ENCODE measurements at places on chromosomes 5 and 9.

DNA sequence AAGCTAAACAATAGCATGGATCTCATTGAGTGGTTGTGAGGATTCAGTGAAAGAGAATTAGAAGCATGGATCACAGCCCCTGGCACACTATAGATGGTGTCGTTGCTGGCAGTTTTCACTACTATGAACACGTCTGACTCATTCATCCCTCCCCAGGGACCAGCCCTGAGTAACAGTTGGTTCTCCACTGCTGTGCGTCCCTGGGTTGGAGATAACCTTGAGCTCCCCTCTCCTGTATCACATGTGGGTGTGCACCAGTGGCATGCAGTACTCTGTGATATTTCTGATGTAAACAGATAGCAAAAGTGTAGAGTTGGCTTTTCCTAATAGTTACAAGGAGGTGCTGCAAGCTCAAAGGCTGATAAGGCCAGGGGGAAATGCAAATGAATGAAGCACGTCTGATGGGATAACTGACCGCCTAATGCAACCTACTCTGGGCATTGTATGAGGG lies 8.8 kb upstream of the LCP2 start:
- DNase-seq, result no peak

GRCh38 chr9:4997631-4998030 lies 12.6 kb downstream of the JAK2 start:
- DNase-seq, result no peak

GRCh38 chr9:125956102-125956501 lies 208.9 kb downstream of the PBX3 start:
- DNase-seq, result no peak

GRCh38 chr9:128203707-128204551 lies 750 bp downstream of the DNM1 start:
- DNase-seq, result no peak

DNA sequence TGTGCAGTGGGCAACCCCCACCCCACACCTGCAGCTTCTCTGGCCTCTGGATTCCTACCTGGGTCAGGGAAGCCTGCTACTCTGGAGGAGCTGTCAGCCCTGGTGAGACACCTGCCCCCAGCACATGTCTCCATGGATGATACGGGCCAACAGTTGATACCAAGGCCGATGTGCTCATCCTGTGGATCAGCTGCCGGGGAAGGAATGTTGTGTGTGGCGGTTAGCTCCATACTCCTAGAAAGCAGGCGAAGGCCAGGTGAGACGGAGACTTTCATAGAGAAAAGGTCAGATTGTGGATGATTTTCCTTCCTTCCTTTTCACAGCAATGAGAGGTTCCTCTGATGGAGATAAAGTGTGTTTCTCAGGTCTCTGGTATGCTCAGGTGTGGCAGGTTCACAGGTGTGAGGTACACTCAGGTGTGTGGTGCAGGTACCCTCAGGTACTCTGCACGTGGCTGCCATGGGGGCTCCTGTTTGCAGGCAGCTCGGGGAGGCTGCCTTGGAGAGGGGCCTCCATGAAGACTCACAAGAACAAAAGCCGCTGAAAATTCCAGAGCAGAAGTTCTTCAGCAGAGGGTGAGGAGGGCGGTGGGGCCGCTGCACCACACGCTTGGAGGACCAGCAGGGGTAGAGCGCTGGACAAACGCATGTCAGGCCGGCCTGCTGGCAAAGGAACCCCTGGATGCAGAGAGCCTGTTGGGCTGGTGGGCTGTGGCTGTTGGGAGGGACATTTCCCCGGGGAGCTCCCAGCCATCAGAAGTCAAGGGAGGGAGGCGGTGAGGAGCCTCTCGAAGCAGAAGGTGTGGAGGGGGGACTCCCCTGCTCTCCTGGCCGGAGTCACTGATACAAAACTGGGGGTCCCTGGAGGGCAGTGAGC lies 5.1 kb upstream of the AHRR start:
- no peak for DNase-seq

GRCh38 chr5:175889910-175890684 lies 18.7 kb downstream of the CPLX2 start:
- DNase-seq, result no peak

DNA sequence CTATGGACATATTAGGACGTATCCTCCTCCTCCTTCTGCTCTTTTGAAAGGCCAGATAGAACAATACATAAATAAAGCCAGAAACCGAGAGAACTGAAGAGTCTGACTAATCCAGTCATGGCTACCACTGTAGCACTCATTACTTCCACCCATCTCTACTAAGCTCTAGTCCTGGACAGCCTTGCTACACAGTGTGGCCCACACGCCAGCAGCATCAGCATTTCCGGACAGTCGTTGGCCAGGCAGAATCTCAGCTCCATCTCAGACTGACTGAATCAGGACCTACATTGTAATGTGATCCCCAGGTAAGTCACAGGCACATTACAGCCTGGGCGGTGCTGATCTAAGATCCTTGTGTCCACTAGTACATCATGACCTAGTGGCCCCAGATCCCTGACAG lies 182.9 kb downstream of the DRD1 start:
- DNase-seq, result no peak

- no peak for DNase-seq
These were observed 1.5 kb upstream of the TRAF1 start for GRCh38 chr9:120928015-120928482.

GRCh38 chr5:138656916-138657315 lies 81.7 kb upstream of the HSPA9 start:
- DNase-seq, result no peak

GRCh38 chr9:23573800-23574199 lies 252.2 kb downstream of the ELAVL2 start:
- DNase-seq, result no peak

GRCh38 chr5:54469622-54470021 lies 14.1 kb downstream of the HSPB3 start:
- no peak for DNase-seq

GRCh38 chr5:171847026-171847425 lies 61.4 kb downstream of the SMIM23 start:
- DNase-seq, result no peak

DNA sequence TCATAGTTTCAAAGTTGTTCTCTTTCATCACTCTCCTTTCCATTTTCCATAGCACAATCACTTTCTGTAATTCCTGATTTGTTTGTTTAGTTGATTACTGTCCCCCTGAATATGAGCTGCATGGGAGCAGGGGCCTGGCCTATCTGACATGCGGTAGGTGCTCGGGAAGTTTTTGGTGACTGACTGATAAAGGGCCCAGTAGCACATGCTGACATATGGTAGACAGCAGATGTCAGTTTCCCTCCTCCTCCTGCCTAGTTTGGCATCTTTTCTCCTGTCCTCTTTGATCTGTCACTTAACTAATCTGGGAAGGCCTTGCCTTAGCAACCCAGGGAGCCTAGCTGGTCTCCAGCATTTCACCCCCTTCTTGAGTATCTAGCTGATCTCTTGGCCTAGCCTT lies 14.4 kb downstream of the GALNT12 start:
- DNase-seq, result no peak

- no peak for DNase-seq
These were observed 584 bp downstream of the USP20 start for GRCh38 chr9:129835860-129836223.

DNA sequence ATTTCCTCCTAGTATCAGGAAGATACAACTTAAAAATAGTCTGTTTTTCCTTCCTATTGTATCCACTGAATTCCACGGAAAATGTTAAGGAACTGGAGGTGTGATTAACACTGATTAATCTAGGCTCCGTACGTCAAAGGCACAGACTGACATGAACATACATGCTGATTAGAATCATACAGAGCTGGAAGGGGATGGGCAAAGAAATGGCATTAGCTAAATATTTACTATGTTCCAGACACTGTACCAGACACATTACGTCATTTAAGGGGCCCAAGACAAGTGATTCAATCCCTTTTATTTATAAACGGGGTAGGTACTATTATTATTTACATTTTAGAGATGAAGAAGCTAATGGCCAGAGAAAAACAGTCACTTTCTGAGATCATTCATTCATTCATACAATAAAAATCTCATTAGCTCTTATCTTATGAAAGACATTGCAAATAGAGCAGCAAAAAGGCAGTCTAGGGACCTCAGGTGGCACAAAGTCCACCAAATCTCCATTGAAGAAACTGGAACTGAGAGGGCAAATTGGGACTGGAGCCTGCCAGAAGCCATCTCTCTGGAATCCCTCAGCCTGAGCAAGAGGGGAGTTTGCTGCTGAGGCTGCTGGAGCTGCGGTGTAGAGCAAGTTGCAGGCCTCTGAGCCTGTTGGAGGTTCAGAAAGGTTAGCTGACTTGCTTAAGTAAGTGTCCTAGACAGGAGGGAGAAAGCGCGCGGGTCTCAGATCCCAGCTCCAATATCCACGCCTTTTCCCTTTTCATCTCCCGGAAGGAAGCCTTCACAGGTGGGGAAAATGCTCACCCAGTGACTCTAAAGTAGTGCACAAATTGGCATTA lies 1.6 kb upstream of the TGFBR1 start:
- no peak for DNase-seq

DNA sequence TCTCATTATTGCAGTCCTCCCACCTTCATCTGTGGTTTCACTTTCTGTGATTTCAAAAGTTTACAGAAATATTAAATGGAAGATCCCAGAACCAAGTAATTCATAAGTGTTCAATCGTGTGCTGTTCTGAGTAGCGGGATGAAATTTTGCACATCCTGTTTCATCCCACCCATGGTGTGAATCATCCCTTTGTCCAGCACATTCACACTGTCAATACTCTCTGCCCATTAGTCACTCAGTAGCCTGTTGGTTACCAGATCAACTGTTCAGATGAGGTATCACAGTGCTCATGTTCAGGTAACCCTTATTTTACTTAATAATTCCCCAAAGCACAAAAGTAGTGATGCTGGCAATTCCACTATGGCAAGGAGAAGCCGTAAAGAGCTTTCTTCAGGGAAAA lies 26.8 kb downstream of the FAM81B start:
- no peak for DNase-seq

DNA sequence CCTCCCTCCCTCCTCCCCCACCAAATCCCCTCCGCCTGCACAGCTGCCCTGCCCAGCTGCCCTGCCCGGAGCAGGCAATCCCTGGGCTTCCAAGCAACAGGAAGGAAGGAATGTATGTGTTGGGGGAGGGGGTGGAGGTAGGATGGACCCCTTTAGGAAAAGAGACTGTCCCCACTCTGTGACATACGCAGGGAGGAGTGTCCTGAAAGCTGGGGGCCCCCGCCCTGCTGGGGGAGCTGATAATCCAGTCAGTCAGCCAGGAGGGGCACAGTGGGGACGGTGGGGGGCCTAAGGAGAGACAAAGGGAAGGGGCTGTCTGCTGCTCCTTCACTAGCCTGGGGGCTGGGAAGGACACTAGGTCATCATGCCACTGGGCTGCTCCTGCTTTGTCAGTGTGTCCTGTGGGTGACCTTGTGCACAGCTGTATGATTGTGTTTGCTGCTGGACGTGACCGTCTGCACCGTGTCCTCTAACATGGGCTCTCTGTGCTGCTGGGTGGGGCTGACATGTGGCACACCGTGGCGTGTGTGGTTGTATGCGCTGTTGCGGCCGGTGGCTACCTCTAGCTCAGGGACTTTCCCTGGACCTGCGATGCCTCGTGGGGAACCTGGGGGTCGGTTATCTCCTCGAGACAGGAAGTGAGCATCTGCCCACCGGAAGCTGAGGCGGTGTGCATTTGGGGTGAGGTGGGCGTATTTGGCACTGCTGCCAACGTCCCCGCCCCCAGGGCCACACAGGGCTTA lies 3.0 kb downstream of the N4BP3 start:
- DNase-seq, result peak; percentile 57

DNA sequence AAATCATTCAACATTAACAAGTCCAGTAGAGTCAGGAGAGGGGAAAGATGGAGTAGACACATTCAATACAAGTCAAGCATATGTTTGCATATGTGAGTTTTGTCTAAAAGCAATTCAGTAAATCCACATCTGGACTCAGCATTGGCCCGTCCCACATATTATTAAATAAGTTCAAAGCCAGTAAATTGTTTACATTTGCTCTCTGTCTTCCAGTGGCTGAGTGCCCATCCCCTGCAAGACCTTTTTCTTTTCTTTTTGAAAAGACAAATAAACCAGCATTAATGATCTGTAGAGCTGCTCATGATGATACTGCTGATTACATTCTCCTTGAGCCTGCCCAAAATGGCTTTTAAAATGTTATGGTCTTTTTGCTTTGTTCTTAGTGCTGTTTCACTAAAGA lies 71.1 kb downstream of the TNC start:
- DNase-seq, result no peak

DNA sequence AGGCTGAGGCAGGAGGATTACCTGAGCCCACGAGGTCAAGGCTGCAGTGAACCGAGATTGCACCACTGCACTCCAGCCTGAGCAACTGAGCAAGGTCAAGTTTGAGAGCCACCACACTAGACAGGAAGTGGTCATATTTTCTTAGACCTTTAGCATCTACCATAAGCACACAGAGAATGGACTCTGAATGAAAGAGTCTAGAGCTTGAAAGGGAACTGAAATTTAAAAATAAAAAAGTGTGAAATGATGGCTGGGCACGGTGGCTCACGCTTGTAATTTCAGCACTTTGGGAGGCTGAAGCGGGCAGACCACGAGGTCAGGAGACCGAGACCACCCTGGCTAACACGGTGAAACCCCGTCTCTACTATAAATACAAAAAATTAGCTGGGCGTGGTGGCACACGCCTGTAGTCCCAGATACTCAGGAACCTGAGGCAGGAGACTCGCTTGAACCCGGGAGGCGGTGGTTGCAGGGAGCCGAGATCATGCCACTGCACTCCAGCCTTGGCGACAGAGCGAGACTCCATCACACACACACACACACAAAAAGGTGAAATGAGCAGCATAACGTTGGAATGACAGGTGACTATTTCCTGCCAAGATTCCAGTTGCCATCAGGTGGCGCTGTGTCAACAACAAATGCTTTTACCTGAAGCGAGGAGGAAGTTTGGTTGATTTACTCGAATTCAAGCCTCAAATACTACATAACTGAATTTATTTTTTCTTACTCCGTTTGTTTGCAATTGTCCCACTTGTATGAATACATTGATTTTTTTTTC lies 21.3 kb upstream of the AK3 start:
- peak; percentile 72 for DNase-seq

DNA sequence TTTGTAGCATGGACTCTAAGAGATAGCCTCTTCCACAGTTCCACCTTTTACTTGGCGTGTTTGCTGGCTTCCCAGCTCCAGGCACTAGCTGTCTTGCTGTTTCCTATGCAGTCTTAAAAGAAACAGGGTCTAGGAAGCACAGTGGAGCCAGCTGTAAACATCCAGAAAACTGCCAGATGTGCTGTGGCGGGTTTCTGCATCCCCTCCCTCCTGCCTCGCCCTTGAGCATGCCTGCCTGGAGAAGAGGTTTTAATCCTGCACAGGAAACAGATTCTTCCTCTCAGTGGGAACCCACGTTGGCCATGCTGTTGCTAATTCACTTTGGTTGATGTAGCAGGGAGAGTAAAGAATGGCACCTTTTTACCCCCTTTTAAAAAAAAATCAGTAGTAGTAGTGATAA lies 121.3 kb downstream of the RPS23 start:
- DNase-seq, result no peak

GRCh38 chr9:112212926-112213325 lies 37.8 kb upstream of the SUSD1 start:
- DNase-seq, result no peak

GRCh38 chr9:127089631-127090081 lies 32.8 kb downstream of the ANGPTL2 start:
- DNase-seq, result no peak

Data from stimulated activated CD8-positive, alpha-beta memory T cell treated with anti-CD3 and anti-CD28 coated beads, Interleukin-12 subunit alpha, Interleukin-12 subunit beta, amount 100 ng/mL, for 1 hour (primary cell).